ENCODE measurements at places on chromosomes 11 and 22. TPM values are rescaled to one million over a fixed set of nuclear protein-coding genes. Genes with fewer than 3 reads are reported as not detected.

The RAB38 gene
- 12.7 TPM for total RNA-seq

The SERHL2 gene
- 2.4 TPM for total RNA-seq

The DENND6B gene
- 12.1 TPM for total RNA-seq

The TMEM121B gene
- not detected for total RNA-seq

The PRRG4 gene
- 11.5 TPM for total RNA-seq

The BIRC3 gene
- 4.8 TPM for total RNA-seq

The SCGB1A1 gene
- not detected for total RNA-seq

The CBY1 gene
- 61.8 TPM for total RNA-seq

Data from PC-9 (cell line).